ENCODE measurements at places on chromosomes 6 and 20. TPM values are rescaled to one million over a fixed set of nuclear protein-coding genes. Genes with fewer than 3 reads are reported as not detected.

DNA sequence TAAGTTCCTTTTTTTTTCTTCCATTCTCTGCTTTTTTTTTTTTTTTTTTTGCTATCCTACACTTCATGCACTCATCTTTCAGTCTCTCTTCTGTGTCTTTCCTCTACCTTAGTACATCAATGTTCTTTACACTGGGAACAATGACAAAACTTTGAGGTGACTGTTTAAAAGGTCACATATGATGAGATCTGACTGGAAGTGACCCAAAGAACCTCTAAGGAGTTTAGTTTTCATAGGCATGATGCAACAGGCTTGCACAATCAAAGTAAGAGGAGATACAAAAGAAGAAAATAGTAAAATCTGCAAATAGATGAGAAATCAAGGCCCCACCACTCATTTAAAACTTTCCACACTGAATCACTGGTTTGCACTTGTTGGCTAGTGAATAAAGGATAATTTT, 840.8 kb downstream of the TBC1D32 start:
- no peak for DNase-seq

DNA sequence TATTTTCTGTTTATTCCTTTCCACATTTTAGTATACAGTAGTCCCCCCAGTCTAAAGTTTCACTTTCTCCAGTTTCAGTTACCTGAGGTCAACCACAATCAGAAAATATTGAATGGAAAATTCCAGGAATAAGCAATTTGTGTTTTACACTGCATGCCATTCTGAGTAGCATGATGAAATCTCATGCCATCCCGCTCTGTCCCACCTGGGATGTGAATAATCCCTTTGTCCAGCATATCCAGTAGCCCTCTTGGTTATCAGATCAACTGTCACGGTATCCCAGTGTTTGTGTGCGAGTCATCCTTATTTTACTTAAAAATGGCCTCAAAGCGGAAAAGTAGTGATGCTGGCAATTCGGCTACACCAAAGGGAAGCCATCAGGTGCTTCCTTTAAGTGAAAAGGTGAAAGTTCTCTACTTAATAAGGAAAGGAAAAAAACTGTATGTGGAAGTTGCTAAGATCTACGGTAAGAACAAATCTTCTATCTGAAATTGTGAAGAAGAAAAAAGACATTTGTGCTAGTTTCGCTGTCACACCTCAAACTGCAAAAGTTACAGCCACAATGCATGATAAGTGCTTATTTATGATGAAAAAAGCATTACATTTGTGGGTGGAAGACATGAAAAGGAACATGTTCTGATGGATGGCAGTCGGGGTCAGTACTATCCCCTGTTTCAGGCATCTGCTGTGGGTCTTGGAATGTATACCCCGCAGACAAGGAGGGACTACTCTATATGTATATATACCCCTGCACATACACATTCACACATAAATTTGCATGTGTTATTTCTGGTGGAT, 11.3 kb downstream of the NOX3 start:
- no peak for DNase-seq

DNA sequence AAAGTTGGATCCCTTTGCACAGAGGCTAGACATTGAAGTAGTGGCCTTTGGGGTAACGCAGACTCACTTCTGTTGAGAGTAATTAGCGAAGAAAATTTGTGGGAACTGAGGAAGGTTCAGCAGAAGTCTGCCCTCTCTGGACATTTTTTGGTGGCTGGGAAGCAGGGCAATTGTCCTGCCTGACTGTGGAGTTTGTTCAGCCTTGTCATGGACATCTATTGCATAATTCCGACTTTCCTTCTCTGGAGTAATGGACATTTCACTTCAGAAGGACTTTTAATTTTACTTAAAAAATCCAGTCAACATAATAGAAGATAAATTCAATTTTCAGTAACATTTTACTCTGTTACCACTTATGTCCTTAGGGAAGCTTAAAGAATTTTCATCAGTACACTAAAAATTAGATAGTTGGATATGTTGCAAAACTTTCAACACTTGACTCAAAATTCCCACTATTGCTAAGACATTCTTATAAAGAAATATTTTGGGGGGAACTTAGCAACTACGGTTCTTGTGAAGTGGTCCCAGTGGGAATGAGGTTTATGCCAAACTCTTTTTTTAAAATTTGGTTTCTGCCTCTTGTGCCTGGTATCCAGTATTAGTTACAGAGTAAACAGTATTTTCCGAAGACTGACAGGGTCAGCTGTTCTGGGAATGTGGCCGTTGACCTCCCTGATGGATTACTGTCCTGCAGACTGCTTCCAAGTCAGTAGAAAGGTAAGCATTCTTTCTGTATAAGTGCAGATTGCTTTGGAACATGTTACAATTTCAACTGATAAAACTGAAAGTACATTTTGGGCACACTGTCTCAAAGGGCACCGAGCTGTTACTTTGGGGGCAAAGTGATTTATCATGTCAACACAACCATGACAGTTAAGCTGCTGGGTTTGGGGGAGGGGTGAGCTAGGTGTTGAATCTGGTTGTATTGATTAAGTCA, 100.6 kb upstream of the MLIP start:
- no peak for DNase-seq

DNA sequence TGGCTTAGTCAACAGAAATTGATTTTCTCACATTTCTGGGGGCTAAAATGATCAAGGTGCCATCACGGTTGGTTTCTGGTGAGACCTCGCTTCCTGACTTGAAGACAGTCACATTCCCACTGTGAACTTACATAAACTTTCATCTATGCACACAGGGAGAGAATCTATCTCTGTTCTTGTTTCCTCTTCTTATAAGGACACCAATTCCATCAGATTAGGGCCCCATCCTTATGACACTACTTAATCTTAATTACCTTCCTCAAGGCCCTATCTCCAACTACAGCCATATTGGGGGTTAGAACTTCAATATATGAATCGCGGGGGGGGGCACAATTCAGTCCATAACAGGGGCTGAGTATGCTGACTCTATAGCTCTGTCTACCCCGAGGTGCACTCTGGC, 10.6 kb upstream of the SCGN start:
- no peak for DNase-seq

GRCh38 chr6:33927616-33928015, 123.8 kb upstream of the MLN start:
- DNase-seq, result no peak

DNA sequence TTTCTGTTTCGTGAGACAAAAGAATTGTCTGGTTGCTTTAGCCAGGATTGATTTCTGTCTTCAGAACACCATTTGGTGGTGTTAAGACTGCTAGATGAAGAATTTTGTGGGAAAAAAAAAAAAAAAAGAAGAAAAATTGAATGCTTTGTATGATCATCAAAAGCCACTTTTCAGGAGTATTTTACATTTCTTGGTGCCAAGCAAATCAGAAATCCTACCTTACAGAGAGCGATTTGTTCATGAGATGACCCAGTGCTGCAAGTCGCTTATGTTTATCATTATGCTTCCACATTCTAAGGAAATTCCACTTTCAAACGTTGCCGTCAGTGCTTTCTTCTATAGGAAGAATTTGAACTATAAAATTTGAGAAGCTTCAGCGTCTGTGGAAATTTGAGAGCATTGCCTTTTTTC, 228.7 kb downstream of the BCKDHB start:
- DNase-seq, result no peak

- DNase-seq, result no peak
Measured at GRCh38 chr6:77638129-77638830, 14.6 kb upstream of the MEI4 start.

- DNase-seq, result no peak
Measured at GRCh38 chr6:124479991-124480430, 482.2 kb upstream of the RNF217 start.

DNA sequence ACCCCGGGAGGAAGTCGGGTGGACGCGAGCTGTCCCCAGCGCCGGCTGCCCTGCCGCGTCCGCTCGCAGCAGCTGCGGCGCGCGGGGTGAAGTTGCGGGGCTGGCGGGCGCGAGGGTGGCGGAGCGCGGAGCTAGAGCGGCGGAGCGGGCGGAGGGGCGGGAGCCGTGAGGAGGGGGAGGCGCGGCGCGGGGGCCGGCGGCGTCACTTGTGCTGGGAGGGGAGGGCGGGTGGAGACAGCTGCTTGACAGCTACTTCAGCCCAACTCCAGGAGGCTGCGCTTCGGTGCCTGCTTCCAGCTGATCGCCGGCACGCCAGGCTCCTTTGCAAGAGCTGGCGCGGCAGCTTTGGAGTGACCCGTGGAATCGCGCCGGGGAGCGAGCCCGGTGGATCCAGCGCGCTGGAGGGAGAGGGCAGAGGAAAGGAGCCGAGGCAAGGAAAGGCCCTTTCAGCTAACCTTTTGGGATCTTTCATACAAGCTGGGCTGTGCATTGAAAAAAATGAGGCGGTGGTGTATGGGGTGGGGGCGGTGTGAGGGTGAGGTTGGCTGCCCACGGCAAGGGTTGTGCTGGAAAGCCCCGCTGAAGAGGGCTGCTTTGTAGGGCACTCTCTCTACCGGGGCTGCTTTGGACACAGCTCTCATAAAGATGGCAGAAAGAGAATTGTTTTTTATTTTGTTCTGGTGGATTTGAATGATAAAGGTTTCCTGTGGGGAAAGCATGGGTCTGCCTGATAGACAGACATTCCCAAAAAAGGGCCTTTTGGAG, 24.6 kb downstream of the RIPOR2 start:
- peak; percentile 37 for DNase-seq

DNA sequence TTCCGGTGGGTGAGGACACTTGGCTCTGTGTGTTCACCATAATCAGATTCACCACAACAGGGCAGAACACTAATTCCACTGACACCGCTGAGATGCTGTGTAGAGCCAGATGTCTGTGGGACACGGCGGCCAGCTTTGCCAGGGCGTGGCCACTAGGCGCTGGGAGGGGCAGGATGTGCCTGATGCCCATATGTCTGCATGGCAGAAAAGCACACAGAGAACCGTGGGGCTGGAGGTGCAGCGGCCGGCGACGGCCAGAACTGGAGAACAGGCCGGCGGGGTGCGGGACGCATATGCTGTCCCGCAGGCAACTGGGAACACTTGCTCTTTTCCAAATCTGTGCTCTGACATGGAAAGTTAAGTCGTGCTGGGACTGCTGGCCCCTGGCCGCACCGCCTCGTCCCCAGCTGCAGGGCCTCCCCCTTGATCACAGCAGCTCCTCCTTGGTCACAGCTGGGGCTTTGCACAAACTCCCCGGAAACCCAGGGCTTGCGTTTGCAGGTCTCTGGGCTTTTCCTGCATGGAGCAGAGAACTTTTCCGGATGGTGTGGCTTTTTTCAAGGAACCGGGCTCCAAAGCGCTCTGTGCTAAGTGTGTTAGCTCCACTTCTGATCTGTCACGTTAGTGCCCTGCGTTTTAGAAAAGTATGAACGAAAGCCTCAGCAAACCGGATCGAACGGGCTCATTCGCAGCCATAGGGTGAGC, 31.1 kb downstream of the NTSR1 start:
- DNase-seq, result no peak

DNA sequence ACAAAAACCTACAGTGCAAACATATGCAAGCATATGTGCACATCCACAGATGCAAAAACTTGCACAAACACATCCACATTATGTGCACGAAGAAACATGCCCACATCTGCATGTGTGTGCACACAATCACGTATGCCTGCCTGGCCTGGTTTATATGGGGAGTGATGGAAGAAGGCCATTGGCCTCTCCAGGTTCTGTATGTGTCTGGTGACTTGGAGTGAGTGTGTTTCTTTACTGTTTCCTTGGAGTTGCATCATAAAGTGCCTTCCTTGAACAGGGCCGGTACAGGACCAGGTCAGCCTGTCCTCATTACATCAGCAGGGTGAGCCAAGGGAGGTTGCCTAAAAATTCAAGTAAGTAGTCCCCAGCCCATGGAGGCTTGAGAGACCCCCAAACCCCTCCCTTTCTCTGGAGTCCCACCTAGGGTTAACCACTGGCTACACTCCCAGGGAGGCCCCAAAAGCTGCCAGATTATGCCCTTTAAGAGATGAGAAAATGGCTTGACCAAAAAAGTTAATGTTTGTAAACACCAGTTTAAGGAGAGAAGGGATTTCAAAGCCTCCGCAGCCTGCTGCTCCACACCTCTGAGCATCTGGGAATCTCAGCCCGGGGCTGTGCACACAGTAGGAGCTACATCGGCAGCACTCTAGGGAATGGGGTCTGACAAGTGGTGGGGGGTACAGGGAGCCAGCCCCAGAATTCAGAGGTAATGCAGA, 140.8 kb downstream of the VEGFA start:
- DNase-seq, result no peak

DNA sequence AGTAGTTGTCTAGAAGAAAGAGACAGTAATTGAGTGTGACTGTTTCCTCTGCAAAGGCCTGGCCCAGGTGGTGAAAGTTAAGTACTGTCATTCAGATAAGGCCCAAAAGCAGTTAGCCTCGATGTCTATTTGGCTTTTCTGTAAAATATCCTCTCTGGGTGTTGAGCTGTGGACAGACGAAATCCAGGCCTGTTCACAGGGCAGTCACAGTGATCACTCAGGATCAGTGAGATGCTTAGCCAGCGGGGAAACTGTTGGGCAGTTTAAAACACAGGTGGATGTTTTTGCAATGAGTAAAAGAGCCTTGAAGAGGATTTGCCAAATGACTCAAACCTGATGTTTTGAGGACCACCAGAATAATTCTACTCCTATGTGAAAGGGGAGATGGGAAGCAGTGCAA, 22.0 kb upstream of the PRDM1 start:
- DNase-seq, result no peak

- DNase-seq, result no peak
Measured at GRCh38 chr6:170314983-170315382, 8.4 kb downstream of the FAM120B start.

GRCh38 chr6:169803271-169803811, 51.9 kb downstream of the ERMARD start:
- no peak for DNase-seq

DNA sequence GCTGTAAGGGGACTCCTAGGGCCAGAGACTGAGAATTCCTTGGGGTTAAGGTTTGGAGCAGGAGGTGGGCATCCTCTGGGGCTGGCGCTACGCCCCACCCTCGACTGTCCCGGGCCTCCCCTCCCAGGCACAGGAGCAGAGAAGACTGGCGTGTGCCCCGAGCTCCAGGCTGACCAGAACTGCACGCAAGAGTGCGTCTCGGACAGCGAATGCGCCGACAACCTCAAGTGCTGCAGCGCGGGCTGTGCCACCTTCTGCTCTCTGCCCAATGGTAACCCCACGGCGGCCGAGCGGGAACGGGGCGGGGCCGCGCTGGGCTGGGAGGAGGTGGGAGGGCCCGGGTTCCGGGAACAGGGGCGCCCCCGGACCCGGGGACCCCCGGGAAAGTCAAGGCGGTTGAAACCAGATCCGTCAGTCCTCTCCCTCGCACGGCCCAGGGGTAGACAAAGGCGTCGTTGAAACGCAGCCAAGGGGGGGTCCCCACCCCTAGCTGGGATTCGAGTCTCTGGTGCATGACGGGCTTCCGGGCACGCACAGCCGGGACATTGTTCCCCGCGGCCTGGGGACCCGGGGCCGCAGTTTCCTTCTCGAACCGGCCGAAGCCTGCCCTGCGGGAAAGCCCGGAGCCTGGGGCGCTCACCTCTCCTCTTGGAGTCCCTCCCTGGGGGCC, 844 bp downstream of the WFDC2 start:
- DNase-seq, result no peak

GRCh38 chr6:34096193-34096592, 49.7 kb downstream of the GRM4 start:
- DNase-seq, result no peak

The PLN gene
- total RNA-seq, result not detected

The SLC35B2 gene
- 17.6 TPM for total RNA-seq

The LRFN2 gene
- 0.19 TPM for total RNA-seq

The GSTA1 gene
- not detected for total RNA-seq

The OOEP gene
- total RNA-seq, result not detected

The PPP2R5D gene
- 28.2 TPM for total RNA-seq

The VSX1 gene
- total RNA-seq, result not detected

The DUSP15 gene
- total RNA-seq, result not detected

Data from naive thymus-derived CD4-positive, alpha-beta T cell (primary cell).